Activated naive CD8-positive, alpha-beta T cell treated with anti-CD3 and anti-CD28 coated beads for 36 hours (primary cell): ENCODE measurements at places on chromosomes 5 and 9. TPM values are rescaled to one million over a fixed set of nuclear protein-coding genes. Genes with fewer than 3 reads are reported as not detected.

- no peaks in the 10 kb centered on the region for H3K36me3 ChIP-seq
- no peak overlapping the region for H3K27ac ChIP-seq
- peaks cover 7% of the 10 kb centered on the region for H3K4me1 ChIP-seq
- H3K4me3 ChIP-seq: no peak overlapping the region
- H3K27me3 ChIP-seq: peaks cover 78% of the 10 kb centered on the region
These were observed 61.4 kb downstream of the LMX1B start for GRCh38 chr9:126675147-126675467.

- H3K4me3 ChIP-seq: no peak overlapping the region
- no peak overlapping the region for H3K27ac ChIP-seq
- H3K36me3 ChIP-seq: no peaks in the 10 kb centered on the region
- H3K27me3 ChIP-seq: peaks cover 16% of the 10 kb centered on the region
- DNase-seq: no peak
These were observed 139.3 kb upstream of the FBXL17 start for GRCh38 chr5:108521011-108521700.

GRCh38 chr5:56734091-56734694, 81.2 kb upstream of the MAP3K1 start:
- DNase-seq: no peak
- no peaks in the 10 kb centered on the region for H3K36me3 ChIP-seq
- peaks cover 26% of the 10 kb centered on the region for H3K4me1 ChIP-seq
- no peak overlapping the region for H3K27ac ChIP-seq

DNA sequence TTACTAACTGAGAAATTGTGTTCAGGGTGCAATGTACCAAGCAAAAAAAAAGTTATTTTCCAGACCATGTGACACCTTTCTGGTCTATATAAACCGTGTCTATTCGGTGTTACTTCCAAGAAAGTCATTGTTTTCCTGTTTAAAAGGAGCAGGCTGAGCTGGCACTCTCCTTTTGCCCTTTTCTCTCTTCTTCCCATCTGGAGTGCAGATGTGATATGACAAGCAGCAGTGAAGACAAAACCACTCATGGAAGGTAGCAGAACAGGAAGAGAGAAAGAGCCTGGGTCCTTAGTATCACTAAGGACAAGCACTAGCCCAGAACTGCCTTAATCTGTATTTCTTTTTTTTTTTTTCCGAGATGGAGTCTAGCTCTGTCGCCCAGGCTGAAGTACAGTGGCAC, 25.6 kb downstream of the LYRM7 start:
- no peaks in the 10 kb centered on the region for H3K27me3 ChIP-seq
- no peak overlapping the region for H3K27ac ChIP-seq
- H3K36me3 ChIP-seq: peaks cover 6% of the 10 kb centered on the region
- H3K4me1 ChIP-seq: peaks cover 19% of the 10 kb centered on the region
- no peak for DNase-seq
- no peak overlapping the region for H3K4me3 ChIP-seq

DNA sequence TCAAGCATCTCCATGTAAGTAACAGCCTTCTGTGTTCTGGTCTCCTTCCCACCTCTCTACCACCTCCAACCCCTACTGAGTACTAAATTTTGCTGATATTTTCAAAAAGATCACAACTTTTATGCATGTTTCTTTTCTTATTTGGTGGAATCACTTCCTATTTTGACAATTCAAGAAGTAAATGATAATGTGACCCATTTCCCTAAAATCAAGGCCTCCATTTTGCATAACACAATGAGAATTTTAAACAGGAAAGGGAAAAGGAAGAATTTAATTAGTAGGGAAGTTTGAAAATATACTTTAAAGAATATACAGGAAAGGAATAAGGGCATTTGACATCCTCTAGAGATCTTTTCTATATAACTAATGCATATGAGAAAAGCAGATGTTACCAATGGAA, 212.9 kb upstream of the RASA1 start:
- no peaks in the 10 kb centered on the region for H3K36me3 ChIP-seq
- H3K27me3 ChIP-seq: no peaks in the 10 kb centered on the region
- no peaks in the 10 kb centered on the region for H3K4me1 ChIP-seq

DNA sequence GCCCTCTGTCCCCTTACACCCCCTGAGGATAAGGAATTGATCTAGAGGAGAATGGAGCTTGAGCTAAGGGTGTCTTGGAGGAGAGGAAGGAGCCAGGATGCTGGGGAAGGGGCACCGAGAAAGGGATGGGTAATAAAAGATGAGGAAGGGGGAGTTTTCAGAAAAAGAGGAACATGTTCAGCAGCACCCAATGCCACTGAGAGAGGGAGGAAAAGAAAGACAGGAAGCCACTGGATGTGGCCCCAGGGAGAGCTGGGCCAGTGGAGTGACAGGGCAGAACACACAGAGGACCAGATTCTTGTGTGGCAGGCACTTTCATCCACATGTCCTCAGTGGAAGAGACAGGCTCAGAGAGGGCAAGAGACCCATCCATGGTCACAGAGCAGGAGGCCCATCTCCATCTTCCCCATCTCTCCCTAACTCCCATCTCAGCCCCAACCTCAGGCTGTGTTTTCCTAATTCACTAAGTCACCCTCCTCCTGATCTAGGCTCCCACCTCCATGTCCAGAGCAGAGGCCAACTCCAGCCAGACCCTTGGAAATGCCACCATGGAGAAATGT, 7.2 kb downstream of the PFN3 start:
- no peak for DNase-seq
- H3K27me3 ChIP-seq: no peaks in the 10 kb centered on the region
- H3K4me3 ChIP-seq: no peak overlapping the region
- no peak overlapping the region for H3K27ac ChIP-seq
- H3K4me1 ChIP-seq: peaks cover 26% of the 10 kb centered on the region

DNA sequence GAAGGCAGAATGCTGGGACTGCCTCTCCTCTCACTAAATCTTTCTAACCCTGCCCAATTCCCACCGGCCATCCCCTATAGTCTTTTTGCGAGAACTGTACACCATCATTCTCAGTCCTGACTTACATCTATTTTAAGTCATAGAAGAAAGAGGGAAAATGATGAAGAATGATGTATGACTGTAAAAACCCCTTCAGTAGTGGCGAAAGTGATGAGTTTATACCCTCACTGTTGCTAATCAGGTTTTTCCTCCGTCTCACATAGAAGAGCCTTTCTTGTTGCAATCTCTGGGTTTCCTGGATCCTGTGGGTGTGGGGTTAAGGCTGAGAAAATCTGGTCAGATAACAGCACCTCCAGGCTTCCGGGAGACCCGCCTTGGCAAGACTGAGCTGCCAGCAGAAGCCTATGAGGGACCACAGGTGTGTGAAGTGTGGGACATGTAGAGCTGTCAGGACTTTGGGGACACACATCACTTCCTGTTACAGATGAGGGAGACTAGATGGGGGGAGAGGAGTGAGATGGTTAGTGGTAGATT, 147.1 kb upstream of the SLC12A2 start:
- peaks cover 2% of the 10 kb centered on the region for H3K4me1 ChIP-seq
- no peaks in the 10 kb centered on the region for H3K36me3 ChIP-seq
- H3K27ac ChIP-seq: no peak overlapping the region

The ANKRD34B gene
- total RNA-seq: not detected

The GDA gene
- not detected for total RNA-seq

The NUDCD2 gene
- 44.7 TPM for total RNA-seq
